ENCODE measurements at places on chromosomes 4 and X.

DNA sequence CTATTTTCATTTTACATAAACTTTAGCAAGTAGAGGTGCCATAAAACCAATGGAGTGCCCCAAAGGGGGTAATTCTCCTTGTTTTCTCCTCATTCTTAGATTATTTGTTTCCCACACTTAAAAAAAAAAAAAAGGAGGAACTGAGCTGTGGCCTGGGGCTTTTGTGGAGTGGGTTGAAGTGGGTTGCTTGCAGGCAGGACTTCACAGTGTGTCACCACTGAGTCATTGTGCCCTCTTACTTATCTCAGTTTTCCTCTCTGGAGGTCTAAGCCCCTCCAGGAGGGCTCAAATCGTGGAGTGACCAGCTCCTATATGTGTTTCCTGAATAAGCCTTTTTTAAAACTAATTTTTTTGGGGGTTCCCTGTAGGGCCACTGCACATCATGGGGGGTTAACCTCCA, 69.0 kb downstream of the SLC16A2 start:
- no peak overlapping the region for H3K27ac ChIP-seq
- no peaks in the 10 kb centered on the region for H3K27me3 ChIP-seq
- no peaks in the 10 kb centered on the region for H3K36me3 ChIP-seq
- H3K4me1 ChIP-seq: no peaks in the 10 kb centered on the region
- no peak for DNase-seq
- no peak overlapping the region for H3K4me3 ChIP-seq

DNA sequence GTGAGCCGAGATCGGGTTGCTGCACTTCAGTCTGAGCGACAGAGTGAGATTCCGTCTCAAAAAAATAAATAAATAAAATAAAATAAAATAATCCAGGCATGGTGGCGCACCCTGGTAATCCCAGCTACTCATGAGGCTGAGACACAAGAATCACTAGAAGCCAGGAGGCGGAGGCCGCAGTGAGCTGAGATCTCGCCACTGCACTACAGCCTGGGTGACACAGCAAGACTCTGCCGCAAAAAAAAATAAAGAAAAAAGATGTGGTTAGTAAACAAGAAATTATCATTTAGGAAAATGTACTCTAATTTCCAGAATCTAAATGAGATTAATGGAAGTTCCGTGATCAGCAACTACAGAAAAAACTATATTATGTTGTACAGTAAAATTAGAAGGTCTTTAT, 14.5 kb upstream of the LRBA start:
- no peaks in the 10 kb centered on the region for H3K36me3 ChIP-seq
- no peaks in the 10 kb centered on the region for H3K4me1 ChIP-seq
- no peaks in the 10 kb centered on the region for H3K27me3 ChIP-seq
- H3K27ac ChIP-seq: no peak overlapping the region

DNA sequence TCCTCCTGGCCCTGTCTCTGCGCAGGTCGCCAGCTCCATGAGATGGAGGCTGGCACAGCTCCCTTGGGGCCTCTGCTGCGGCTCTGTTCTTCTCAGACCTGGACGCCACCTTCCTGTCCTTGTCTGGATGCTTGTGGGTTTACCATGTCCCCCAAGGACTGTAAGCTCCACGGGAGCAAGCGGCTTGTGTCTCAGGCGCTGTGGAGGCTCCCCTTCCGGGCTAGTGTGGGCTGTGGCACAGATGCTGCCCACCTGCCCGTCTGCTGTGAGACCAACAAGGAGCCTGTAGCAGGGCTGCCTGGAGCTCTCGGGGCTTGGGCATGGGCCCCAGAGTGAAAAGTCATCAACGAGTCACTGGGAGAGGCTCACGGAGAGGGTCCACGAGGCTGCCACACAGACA, 25.2 kb downstream of the NAT8L start:
- no peak overlapping the region for H3K4me3 ChIP-seq
- DNase-seq: peak; percentile 5
- no peaks in the 10 kb centered on the region for H3K4me1 ChIP-seq
- no peaks in the 10 kb centered on the region for H3K27me3 ChIP-seq
- no peak overlapping the region for H3K27ac ChIP-seq

- H3K27me3 ChIP-seq: no peaks in the 10 kb centered on the region
- no peaks in the 10 kb centered on the region for H3K36me3 ChIP-seq
- DNase-seq: no peak
- H3K4me3 ChIP-seq: no peak overlapping the region
- no peak overlapping the region for H3K27ac ChIP-seq
- H3K4me1 ChIP-seq: no peaks in the 10 kb centered on the region
Measured at GRCh38 chr4:70920592-70920991, 18.4 kb downstream of the MOB1B start.

DNA sequence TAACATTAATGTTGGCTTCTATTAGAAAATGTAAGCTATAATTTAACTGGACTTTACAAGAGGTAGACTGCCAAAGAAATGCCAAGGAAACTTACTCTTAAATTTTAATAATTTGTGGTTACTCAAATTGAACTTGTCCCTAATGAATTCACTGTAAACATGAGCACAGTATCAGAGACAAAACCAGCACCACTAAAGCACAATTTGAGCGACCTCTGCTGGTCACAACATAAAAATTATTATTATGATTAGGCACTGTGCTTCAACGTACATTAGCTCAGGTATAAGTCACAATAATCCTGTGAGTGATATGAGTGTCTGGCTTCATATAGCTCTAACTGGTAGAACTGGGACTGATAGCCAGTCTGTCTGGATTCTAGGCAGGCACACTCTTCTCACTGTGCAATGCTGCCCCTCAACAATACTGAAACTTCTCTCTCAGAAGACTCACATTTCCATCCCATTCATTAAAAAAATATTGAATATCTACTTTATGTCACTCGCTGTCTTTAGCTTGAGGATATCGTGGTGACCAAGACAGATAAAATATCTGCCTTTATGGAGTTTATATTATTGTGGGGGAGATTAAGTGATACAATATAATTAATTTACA, 8.0 kb downstream of the NUDT6 start:
- H3K27ac ChIP-seq: no peak overlapping the region
- no peak overlapping the region for H3K4me3 ChIP-seq
- DNase-seq: no peak

GRCh38 chr4:80361329-80361900, 25.9 kb downstream of the CFAP299 start:
- no peak overlapping the region for H3K4me3 ChIP-seq
- no peak overlapping the region for H3K27ac ChIP-seq
- no peaks in the 10 kb centered on the region for H3K4me1 ChIP-seq
- no peak for DNase-seq
- H3K36me3 ChIP-seq: no peaks in the 10 kb centered on the region

- no peak for DNase-seq
- H3K27ac ChIP-seq: peak overlapping the region; percentile 47
- H3K36me3 ChIP-seq: no peaks in the 10 kb centered on the region
- H3K4me3 ChIP-seq: no peak overlapping the region
Measured at GRCh38 chr4:151195801-151196200, 81.2 kb upstream of the PRSS48 start.

Data from gastrocnemius medialis (tissue), 4 donors.